ENCODE measurements at places on chromosomes 5 and 9.

- no peak for DNase-seq
These were observed 160.4 kb downstream of the SIL1 start for GRCh38 chr5:139037732-139038131.

DNA sequence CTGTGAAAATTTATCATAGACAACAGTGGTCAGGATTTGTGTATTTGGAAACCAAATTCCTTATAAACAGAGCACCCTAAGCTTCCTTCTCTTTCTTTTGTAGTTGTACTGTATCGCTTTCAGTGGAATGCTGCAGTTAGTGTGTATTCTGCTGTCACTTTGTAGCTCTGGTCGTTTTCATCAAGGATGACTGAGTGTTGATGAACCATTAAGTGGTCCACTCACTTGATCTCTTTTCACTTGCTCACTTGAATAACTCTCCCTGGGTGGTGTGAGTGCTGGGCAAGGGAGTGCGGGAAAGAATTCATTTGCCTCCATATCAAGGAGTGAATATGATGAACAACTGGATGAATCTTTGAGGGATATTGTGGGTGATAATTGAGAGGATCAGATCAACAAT is 1225.7 kb upstream of the WWC1 start:
- DNase-seq = no peak

GRCh38 chr5:159174511-159175168 is 34.7 kb downstream of the RNF145 start:
- DNase-seq = no peak

- no peak for DNase-seq
These were observed 53.6 kb downstream of the DAP start for GRCh38 chr5:10707198-10708142.

DNA sequence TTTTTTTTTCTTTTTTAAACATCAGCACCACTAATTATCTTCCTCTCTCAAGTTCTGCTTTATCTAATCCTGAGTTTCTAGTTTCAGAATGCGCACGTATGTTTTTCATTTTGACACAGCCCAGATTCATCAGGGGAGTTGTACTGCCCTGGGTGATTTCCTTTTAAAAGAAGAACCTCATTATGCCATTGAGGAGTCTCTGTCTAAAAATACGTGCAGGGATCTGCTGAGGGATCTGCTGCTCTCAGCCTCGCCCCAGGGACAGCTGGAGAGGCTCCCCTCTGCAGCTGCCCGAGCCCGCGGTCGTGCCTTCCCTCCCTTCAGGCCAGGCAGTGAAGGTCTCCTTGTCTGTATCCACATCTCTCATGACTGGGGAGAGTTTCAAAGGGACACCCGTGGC is 273.1 kb downstream of the ARHGEF28 start:
- no peak for DNase-seq

DNA sequence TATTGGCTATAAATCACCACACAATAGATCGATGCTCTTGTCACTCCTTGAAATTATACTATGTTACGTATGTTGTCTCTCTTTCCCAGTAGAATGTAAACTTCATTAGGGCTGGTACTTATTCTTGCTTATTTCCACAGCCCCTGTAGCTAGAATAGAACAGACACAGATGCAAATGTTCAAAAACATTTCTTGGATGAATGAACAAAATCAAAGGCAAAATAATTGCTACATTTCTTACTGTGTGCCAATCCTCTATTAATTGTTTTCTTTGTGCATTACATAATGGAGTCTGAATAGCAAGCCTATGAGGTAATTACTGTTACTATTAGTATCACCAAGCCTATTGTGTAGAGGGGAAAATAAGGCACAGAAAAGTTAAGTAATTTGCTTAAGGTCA is 725 bp upstream of the OR13C2 start:
- no peak for DNase-seq

GRCh38 chr9:80867731-80868130 is 821.6 kb downstream of the TLE1 start:
- no peak for DNase-seq

DNA sequence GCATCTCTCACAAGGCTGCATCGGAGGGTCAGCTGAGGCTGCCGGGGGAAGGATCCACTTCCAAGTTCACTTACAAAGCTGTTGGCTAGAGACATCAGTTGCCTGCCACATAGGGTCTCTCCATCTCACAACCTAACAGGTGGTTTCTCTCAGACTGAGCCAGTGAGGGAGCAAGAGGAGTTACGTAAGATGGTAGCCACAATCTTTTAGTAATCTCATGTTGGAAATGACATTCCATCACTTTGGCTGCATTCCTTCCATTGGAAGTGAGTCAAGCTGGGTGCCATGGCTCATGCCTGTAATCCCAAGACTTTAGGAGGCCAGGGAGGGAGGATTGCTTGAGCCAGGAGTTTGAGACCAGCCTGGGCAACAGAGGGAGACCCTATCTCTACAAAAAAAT is 7.4 kb upstream of the GRK6 start:
- DNase-seq = no peak

DNA sequence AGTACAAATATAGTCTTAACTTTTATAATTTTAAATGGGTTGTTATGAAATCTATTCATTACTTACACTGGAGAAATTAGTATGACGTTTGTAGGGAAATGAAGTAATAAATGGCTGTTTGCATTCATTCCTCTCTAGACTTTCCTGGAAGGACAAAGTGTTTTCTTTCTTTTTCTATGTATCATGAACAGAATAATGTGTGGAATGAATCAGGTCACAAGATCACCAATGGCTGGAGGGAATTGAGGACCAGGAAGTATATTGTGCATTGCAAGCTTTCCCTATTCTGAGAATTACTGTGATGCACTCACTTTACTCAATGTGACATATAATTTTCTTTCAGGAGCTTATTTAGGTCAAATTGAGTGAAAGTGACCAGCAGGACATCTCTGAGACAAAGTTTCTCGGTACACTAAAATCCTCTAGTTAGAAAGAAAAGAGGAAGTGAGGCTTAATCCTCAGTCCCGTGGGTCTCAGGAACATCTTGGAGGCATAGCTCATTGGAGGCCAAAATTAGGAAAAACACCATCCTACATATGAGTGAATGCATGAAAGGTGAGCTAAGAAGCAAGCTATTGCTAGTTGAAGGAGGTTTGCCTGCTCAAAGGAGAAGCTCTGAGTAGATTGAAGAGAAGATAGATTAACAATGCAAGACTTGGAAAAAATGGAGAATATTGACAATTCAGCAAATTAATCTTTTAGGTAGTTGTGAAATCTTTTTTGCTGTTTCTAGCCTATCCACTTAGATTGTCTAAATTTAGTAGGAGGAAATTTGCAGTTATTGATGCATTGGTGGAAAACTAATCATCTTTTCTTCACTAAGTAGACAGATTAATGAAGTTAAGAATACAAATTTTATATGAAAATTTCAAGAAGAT is 28.0 kb downstream of the ERAP2 start:
- DNase-seq = no peak

GRCh38 chr5:159216454-159216853 is 7.1 kb upstream of the RNF145 start:
- DNase-seq = no peak

- no peak for DNase-seq
These were observed 22.0 kb downstream of the OTULIN start for GRCh38 chr5:14686517-14686916.
